AG20443 (cell line): ENCODE measurements at places on chromosomes 6 and 20.

GRCh38 chr6:53858913-53859312 lies 64.1 kb downstream of the LRRC1 start:
- DNase-seq, result no peak

GRCh38 chr20:33408716-33409654 lies 7.7 kb upstream of the CDK5RAP1 start:
- DNase-seq, result no peak

- no peak for DNase-seq
Observed at GRCh38 chr6:101394936-101395335, 1.4 kb downstream of the GRIK2 start.

GRCh38 chr6:104580452-104580851 lies 279.3 kb downstream of the HACE1 start:
- no peak for DNase-seq
